ENCODE measurements at places on chromosomes 4 and X. TPM values are rescaled to one million over a fixed set of nuclear protein-coding genes. Genes with fewer than 3 reads are reported as not detected.

Gene DMRTC1
- not detected for total RNA-seq

Gene SFRP2
- total RNA-seq = not detected

Gene GAGE12E
- total RNA-seq = not detected

Gene TMEM156
- total RNA-seq = 25.8 TPM

Gene ESX1
- total RNA-seq = not detected

Gene KCNIP4
- total RNA-seq = not detected

Gene SLC25A53
- total RNA-seq = 3.4 TPM

Gene PI4K2B
- 7.7 TPM for total RNA-seq

Gene ABCG2
- total RNA-seq = 19.1 TPM

Gene C4orf50
- total RNA-seq = not detected

Gene ZFP92
- 0.50 TPM for total RNA-seq

Gene EOLA2
- total RNA-seq = 59.9 TPM

Gene PABPC1L2A
- total RNA-seq = not detected

Gene SYNPO2
- total RNA-seq = 1.3 TPM

Gene CTAG2
- not detected for total RNA-seq

Gene CLDN34
- not detected for total RNA-seq
